GM04503 (cell line): ENCODE measurements at places on chromosomes 16 and 17.

DNA sequence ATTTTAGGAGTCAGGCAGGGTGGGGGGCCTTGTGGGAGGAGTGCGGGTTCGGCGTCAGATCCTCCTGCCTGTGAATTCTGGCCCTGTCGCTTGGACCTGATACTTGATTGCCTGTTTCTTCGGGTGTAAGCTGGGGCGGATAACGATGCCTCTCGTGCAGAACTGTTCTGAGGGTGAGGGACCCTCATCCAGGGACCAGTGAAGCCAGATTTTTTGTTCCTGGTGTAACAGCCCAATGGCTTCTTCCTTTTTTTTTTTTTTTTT, 1.3 kb downstream of the TBCD start:
- DNase-seq, result no peak

- DNase-seq, result no peak
These were observed 20.8 kb downstream of the NPRL3 start for GRCh38 chr16:117379-118365.

DNA sequence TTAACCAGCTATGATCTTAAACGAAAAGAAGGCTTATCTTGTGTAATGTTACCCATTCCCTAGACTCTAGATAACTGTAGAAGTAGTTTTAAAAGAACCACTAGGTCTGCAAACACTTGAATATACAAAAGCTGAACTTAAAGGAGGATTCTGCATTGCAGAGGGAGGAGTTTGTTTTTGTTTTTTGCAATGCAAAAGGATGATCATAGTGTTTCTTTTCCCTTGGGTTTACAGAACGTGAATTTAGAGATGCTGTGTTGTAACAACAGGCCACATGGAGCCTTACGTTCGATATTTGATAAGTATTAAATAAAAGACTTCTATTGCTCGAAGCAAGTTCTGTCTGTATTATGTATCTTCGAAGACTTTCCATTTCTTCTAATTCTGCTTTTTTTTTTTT, 77.6 kb downstream of the CHD9 start:
- DNase-seq, result no peak

- DNase-seq, result no peak
These were observed 17.6 kb downstream of the EPOP start for GRCh38 chr17:38656959-38657823.

DNA sequence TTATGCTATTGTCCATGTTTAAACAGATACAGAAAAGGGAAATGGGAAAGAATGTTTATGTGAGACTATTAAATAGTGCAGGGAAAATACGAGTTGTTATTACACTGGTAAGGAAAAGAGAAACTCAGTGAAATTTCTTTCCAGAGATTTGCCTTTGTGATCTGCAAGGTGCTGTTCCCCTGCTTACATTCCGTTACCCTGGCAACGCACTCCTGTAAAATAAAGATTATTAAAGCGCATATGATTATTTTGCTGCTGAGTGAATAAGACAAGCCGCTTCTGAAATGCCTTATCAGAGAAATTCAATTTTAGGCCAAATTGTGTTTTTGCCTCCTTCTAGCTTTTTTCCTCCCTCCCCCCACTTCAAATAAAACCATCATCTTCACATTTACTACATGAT, 328.6 kb upstream of the PMFBP1 start:
- no peak for DNase-seq

DNA sequence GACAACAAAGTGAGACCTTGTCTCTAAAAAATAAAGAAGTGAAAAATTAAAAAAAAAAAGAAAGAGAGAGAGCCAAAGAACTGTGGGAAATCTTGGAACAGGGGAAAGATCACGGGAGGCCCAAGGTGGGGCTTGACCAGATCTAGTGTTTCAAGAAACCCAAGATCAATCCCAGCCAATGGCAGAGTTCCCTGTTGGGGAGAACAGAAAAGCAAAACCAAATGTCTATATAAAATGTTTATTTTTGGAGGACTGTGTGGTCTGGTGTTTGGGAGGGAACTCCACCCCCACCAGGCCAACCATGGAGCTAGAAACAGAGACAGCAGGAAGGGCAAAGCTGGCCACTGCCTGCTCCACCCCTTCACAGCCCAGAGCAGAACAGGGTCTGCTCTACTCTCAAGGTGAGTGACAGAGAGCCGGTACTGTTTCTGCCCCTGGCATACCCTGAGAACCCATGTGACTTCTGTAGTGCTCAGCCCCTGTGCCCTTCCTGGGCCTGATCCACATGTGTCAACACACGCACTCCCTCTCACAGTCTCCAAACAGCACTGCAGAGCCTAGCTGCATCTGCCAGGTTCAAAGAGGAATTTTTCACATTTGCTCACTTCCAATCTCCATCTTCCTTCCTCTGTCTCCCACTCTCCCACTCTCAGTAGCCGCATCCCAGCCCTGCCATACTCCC, 3.7 kb downstream of the TMEM101 start:
- no peak for DNase-seq

- DNase-seq, result no peak
These were observed 20.0 kb downstream of the MTHFSD start for GRCh38 chr16:86534779-86535615.

- no peak for DNase-seq
These were observed 22.6 kb downstream of the ACSM1 start for GRCh38 chr16:20674684-20675487.

DNA sequence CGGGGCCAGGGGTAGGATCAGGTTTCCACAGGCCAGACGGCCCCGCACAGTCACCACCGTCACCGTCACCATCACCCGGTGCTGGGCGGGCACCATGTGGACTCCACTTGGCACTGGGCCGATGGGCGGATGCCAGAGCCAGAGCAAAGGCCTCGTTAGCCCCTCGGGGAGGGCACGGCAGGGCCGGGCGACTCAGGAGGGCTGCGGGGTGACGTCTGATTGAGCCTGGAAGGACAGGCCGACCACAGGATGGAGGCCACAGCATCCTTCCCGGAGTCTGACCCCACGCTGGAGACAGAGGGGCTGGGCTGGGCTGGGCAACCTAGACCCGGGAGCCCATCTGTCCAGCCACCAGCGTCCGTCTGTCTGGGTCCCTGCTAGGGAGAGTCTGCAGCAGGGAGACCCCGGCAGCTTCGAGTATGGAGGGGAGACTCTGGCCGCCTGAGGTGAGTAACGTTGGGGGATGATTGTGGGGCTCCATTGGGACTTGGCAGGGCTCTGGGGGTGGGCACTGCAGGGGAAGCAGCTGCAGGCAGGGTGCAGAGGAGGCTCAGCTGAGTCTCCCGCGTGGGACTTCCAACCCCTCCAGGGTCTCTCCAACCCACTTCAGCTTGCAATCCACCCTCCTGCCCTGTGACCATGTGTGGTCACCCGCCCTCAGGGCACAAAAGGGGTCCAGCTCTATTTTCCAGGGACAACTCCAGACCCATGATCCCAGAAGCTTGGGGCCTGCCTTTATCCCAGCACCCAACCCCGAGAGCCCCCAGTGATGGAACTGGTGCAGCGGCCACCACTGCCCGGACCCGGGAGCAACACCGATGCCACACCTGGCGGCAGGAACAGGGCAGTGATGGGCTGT, 22.6 kb downstream of the SLC25A10 start:
- no peak for DNase-seq

GRCh38 chr17:21452377-21453143, 76.4 kb downstream of the KCNJ12 start:
- DNase-seq, result peak; percentile 7

DNA sequence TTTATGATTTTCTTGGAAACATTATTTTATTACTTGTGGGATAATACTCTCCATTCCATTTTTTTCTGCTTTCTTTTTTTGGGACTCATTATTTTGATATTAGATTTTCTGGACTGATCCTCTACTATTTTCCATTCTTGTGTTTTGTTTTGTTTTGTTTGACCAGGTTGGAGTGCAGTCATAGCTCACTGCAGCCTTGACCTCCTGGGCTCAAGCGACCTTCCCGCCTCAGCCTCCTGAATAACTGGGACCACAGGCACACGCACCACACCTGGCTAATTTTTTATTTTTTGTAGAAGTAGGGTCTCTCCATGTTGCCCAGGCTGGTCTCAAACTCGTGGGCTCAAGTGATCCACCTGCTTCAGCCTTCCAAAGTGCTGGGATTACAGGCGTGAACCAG, 44.1 kb downstream of the RBBP6 start:
- no peak for DNase-seq

DNA sequence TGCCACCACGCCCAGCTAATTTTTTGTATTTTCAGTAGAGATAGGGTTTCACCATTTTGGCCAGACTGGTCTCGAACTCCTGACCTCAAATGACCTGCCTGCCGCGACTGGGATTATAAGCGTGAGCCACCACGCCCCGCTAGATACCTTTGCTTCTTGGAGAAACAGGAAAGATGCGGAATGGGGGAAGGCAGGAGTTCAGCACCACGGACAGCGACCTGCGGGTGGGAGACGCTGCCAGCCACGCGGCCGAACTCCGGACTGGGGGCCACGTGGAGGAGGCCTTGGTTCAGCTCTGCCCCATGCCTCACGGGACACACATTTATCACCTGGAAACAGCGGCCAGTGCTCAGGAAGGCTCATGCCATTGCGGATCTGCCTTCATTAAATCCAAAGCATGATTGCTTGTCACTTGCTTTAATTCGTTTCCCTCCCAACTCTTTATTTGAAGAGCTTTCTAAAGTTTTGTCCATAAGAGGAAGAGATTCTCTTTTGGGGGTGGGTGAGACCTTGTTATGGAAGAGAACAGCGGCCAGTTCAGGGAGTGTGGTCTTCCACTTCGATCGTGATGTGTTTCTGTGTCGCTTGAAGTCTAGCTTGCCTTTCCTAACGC, 219.9 kb downstream of the ENGASE start:
- no peak for DNase-seq

- peak; percentile 56 for DNase-seq
These were observed at the start of gene VWA3A for GRCh38 chr16:22092143-22092933. VWA3A (plus strand) TSS chr16:22092541; CDS start chr16:22092638, 97 bp downstream.

- DNase-seq, result no peak
These were observed 11.7 kb downstream of the ZNF469 start for GRCh38 chr16:88394426-88394825.

DNA sequence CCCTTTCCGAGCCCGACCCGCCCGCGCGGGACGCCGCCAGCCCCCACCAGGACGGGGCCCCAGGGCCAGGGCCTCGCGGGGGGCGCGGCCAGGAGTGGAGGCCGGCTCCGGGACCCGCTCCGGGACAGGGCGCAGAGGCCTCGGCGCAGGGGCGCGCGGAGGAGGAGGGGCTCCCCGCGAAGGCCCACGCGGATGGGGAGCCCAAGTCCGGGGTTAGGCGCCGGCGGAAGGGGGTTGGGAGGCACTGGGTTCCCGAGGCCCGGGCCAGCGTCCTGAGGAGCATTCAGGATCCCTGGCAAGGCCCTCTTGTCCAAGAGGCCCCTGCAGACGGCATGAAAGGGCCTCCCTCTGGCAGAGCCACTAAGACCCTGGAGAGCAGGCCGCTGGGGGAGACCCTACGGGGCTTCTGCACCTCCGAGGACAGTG, 57.8 kb upstream of the CIBAR2 start:
- no peak for DNase-seq

DNA sequence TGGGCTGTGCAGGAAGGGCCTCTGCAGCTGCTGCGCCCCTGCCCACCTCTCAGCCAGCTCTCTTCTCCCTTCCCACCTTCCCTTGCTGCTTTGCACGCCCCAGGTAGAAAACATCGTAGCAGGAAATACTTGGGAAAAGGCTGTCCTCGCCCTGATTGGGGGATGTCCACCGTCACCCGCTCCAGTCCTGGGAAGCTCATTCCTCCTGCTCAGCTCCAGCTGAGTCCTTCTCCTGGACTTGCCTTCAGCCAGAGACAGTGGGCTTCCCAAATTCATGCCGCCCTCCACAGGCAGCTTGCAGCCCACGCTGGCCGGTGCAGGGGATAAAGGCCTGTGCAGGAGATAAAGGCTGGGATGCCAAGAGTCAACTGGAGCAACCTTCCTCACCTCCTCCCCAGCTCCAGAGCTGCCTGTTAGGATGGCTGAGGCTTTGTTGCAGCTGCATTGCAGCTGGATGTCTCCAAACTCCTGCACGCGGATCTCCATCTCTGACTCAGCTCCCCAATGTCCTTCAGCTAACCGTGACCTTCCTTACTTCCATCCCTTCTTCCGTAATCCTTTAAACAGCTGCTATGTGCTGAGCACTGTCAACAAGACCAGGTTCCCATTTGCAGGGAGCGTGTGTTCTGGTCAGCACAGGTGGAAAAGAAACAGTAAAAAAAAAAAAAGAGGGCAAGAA, 402.0 kb upstream of the TNRC6C start:
- no peak for DNase-seq

DNA sequence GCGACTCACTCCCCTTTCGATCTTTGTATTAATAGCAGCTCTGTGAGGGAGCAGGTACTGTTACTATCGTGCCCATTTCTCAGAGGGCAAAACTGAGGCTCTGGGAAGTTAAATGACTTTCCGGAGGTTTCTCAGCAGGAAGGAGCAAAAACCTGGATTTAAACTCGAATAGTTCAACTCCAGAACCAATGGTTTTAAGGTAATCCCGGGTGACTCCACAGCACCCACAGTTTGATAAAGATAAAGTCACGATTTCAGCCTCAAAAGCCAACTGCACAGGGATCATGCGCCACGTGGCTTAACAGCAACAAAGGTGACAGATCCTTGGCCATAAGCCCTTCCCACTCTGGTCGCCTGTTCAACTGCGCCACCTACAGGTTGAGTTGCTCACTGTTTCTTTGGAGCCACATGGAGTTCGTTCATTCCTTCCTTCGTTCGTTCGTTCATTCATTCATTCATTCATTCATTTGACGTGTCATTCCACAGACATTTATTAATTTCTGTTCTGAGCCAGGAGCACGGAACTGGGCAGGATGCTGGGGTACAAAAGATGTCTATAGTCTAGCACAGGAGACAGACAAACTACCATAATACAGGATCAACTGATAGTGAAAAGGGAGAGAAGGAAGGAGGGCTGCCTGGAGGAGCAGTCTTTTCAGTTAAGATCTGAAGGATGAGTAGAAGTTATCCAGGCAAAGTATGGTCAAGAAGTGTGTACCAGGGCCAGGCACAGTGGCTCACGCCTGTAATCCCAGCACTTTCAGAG, 134.8 kb downstream of the HS3ST2 start:
- peak; percentile 14 for DNase-seq

- no peak for DNase-seq
These were observed 73.6 kb downstream of the KCNJ2 start for GRCh38 chr17:70242781-70243437.

DNA sequence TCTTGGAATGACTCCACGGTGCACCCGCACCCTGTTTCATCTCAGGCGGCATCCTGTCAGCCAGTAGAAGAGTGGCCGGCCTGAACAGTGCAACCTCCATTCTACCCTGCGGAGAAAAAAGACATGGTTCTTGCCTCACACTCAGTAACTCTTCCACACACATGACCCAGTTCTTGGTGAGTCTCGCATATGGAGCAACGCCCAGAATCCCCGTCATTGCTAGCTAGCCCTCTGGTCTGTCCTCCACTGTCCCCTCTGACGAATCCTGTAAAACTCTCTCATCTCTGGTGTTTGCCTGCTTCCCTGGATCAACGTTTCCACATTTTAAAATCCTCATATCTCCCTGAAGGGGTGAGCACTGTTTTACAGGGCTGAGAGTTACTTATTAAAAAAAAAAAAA, 4.2 kb upstream of the RDM1 start:
- DNase-seq, result no peak

- DNase-seq, result no peak
These were observed 53.8 kb upstream of the LYRM9 start for GRCh38 chr17:27947005-27947406.

- no peak for DNase-seq
These were observed 190.6 kb upstream of the FOXF1 start for GRCh38 chr16:86319585-86320236.
